ENCODE measurements at places on chromosomes 11 and 22.

DNA sequence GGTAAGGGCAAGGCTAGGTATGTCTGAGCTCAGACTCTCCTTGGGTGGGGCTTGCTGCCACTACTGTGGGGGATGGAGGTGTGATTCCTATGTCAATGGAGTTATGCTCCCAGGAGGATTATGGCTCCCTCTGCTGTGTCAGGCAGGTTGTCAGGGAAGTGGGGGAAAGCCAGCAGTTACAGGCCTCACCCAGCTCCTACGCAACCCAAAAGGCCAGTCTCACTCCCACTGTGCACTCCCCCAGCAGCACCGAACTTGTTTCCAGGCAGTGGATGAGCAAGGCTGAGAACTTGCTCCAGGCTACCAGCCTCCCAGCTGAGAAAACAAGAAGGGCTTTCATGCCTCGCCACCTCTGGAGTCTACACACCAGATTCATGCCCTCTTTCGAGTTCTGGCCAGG, 18.2 kb downstream of the C11orf91 start:
- DNase-seq: no peak

DNA sequence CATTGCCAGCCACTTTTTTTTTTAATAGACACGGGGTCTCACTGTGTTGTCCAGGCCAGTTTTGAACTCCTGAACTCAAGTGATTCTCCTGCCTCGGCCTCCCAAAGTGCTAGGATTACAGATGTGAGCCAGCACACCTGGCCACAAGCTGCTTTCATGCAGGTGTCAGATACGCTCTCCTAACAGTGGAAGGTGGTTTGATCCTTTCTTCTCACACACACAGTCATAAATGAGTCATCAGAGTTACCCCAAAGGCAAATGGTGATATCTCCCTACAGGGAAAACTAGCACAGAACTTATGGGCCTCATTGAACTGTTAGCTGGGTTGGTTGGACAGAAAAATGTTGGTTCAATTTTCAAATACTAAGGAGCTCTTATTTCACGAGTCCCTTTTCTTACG, 38.2 kb upstream of the UBASH3B start:
- DNase-seq: no peak

DNA sequence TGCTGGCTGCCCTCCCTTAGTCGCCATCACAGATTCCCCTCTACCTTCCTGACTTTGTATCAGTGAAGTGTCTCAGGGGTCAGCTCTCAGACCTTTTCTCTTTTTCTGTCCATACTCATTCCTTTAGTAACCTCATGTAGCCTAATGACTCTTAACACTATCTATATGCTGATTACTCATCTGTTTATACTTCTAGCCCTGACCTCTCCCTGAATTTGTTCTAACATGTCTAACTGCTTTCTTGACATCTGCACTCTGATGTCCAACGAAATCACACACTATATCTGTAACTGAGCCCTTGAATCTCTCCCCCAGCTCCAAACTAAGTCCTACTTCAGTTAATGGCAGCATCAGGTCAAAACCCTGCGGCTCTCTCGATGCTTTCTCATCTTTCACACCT, 135.8 kb upstream of the TIMP3 start:
- DNase-seq: no peak

DNA sequence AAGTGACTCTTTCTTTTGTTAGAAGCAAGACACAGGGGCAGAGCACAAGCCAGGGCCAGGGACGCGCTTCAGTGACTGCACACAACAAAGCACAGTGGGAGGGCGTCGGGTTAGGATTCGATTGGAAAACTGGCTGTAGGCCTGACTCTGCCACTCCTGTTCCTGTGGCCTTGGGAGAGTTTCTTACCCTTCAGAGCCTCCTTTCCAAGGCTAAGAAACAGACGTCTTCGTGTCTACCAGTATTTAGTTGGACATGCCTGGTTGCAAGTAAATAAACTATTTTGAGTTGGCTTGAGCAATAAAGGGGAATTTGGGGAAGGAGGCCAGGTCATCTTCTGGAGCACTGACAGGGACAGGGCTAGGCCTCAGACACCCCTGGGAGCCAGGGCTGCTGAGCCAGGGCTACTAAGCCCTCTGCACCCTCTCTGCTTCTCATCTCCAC, 549.1 kb downstream of the INSC start:
- no peak for DNase-seq

DNA sequence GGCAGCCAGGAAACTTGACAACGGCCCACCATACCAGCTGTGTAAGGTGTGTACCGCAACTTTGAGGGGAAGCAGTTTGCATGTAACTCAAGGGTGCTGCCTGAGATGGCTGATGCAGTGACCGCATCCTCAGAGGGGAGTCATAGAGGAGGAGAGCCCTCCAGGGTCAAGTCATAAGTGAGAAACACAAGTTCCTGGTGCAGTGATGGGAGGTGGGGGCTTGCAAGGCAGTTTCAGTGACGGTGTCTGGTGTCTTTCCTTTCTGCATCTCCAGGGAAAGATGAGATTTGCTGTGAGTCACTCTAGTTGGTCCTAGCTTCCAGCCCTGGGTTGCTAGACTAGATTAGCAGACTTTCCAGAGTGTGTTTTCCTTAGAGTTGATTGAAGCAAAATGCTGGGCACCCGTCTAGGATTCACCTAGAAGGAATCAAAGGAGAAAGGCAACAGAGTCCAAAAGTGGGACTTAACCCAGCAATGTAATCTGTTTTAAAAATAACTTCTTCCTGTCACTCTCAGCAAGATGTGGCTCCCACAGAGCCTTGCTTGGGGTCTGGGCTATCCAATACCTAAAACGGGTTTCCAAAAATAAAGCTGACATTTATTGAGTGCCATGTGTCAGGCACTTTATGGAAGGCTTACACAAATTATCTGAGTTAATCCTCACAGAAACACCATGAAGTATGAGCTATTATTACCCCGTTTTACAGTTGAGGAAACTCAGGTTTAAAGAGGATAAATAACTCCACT, 265.4 kb upstream of the PLET1 start:
- no peak for DNase-seq

- no peak for DNase-seq
Observed at GRCh38 chr11:113045146-113045545, 83.9 kb downstream of the NCAM1 start.

- DNase-seq: no peak
Observed at GRCh38 chr11:78417175-78417887, at the start of gene GAB2. Gene GAB2 (minus strand): TSS chr11:78417820. CDS start chr11:78417720, 100 bp downstream.

DNA sequence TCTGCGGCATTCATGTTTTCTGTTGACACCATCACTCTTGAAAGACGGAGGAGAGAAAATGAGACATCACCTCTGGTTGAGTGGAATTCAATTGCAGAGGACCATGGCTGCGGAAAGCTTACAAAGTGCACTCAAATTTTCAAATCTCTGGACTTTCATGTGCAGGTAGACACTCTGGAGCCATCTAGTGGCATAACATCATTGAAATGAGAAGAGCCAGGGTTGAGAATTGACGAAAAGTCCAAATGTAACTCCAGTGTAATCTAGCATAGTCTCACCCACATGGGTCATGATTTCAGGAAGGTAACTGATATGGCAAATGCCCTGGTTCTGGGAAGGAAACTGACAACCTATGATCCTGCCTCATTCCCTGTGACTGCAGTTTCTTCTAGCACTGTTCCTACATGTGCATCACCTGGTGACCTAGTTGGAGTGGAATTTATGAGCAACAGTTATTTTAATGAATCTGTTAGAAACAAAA, 687.8 kb downstream of the KCNA4 start:
- no peak for DNase-seq

DNA sequence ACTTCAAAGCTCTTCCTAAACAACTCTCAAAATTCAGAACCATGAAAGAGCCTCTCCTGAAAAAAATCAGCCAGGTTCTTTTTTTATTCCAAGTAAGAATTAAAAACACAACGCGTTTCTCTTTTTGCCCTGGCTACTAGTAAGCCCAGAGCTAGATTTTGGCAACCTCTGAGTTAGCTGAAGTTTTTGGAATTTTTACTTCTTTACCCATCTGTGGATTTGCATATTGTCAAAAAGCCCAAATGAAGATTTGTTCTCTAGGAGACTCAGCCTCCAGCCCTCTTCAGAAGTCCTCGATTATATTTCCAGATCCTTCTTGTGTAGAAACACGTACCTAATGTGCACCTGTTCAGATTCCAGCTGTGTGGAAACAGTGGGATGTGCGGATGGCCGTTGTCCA, 517.9 kb downstream of the TBC1D22A start:
- no peak for DNase-seq

- no peak for DNase-seq
Observed at GRCh38 chr11:128365044-128365443, 222.3 kb downstream of the ETS1 start.

GRCh38 chr22:29949872-29950271, 66.9 kb downstream of the MTMR3 start:
- no peak for DNase-seq

GRCh38 chr11:63813563-63814382, 517 bp downstream of the SPINDOC start:
- no peak for DNase-seq

- no peak for DNase-seq
Observed at GRCh38 chr11:405954-406795, 8.6 kb downstream of the SIGIRR start.

DNA sequence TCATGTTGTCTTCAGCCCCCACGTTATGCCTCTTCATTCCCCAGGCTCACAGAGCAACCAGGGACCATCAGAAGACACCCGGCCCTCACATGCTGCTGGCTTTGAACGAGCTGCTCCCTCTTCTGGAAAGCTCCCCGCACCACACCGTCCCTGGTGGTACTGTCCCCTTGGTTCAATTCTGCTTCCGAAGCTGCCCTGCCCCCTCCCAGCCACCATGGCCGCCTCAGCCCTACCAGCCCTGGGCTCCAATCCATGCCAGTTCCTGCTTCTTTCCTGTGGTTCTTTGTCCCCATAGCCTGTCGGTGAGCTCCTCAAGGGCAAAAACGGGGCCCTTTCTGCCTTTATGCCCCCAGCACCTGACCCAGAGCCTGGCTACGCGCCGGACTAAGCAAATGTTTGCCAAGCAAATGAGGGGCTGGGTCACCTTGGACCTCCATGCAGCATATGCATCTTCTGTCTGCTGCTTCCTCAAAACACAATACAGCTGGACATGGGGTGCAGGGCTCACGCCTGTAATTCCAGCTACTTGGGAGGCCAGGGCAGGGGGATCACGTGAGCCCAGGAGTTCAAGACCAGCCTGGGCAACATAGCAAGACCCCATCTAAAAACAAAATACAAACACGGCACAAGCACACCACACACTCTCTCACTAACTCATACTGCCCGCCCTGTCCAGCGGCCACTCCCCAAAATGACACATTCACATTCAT, 21.3 kb downstream of the TNKS1BP1 start:
- no peak for DNase-seq

GRCh38 chr11:10147195-10147594, 146.8 kb downstream of the SBF2 start:
- no peak for DNase-seq

- no peak for DNase-seq
Observed at GRCh38 chr11:47445840-47446239, 3.1 kb downstream of the RAPSN start.

- no peak for DNase-seq
Observed at GRCh38 chr11:35911013-35911412, 32.8 kb upstream of the LDLRAD3 start.

GRCh38 chr22:16958475-16958874, 49.5 kb downstream of the GAB4 start:
- no peak for DNase-seq

DNA sequence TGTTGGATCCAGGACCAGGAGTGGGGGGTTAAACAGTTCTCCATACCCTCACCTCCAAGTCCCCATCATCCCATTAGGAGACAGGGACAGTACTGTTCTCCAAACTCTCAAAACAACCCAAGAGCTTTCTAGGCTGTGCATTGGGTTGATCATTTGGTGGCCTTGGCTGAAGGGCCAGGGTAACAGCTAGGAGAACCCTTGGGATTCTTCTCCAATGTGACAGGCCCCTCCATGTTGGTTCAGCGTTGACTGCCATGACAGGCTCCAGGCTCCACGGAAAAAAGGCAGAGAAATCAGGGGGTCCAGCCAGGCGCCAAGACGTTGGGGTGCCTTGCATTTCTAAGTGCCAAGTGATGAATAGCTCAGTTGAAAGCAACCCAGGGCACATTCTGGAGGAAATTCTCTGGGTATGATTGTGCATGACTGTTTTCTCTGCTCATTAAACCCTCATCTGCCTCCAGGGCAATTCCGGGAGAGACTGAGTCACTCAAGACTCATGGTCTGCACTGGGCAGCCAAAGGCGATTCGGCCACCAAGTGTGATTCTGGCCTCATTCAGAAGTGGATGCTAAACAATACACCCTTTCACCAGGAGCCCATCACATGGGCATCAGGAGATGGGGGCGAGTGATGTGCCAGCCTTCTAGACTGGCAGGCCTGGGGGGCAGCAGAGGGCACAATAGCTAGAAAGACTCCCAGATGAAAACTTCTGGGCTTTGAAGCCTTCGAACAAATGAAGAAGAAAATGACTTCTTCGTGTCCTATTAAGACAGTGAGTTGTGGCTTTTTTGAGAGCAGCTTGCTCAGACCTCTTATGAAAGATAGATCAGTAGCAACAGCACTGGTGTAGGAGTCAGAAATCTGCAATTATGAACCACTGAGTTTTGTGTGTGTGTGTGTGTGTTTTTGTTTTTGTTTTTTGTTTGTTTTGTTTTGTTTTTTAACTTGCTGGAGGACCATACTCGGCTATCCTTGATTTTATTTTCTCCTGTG, 27.7 kb downstream of the CD44 start:
- DNase-seq: no peak

- no peak for DNase-seq
Observed at GRCh38 chr22:24417901-24418641, 9.3 kb upstream of the ADORA2A start.

DNA sequence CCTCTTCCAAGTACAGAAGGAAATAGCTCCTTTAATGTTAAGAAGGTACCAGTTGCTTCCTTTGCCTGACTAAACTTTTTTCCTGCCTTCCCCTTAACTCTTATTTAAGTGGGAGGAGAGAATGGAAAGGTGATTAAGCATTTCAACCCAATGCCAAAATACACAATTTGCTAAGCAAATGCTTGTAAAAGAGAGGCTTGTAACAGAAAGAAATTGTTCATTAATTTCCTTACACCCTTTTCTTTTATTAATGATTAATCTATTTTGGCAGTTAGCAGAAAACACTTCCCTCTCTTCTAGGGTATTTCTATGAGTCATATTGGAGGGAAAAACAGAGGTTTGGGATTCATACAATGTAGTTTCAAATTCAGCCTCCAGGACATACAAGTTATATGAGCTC, 427.6 kb upstream of the FAT3 start:
- DNase-seq: no peak

- DNase-seq: no peak
Observed at GRCh38 chr11:133864756-133865155, 19.4 kb upstream of the SPATA19 start.

GRCh38 chr11:64400102-64400501, 41.1 kb downstream of the RPS6KA4 start:
- DNase-seq: peak; percentile 38

GRCh38 chr11:84061726-84062125, 775.6 kb upstream of the CCDC90B start:
- no peak for DNase-seq

Measured in hematopoietic multipotent progenitor cell treated with erythropoietin and hydrocortisone succinate and interleukin-3 and kit ligand, for 15 days (in vitro differentiated cells).